ENCODE measurements at places on chromosomes 5 and 9.

GRCh38 chr9:10168241-10168640 is 444.6 kb downstream of the PTPRD start:
- peak; percentile 39 for DNase-seq

DNA sequence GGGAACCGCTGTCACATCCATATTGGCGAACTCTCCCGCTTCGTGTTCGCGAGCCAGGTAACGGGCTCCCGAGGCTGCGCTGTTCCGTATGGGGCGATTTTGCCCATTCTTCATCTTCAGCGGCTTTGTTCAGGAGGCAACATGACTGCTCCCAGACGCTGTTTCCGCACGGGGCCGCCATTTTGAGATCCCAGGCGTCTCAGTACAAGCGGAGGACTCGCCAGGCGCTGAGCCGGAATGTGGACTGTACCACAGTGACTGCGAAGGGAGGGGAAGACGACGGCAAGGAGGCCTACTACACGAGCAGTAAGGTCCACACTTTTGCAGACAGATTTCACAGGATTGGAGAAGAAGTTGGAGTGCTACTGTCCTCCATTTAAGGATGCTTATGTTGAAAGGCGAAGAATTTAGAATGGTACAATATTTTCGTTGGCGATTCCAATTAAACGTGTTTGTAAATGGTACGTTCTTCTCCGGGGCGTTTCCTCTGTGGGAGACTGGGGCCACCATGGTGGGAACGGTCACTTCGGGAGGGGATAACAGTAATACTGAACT is 41.6 kb upstream of the ZNF300 start:
- no peak for DNase-seq

DNA sequence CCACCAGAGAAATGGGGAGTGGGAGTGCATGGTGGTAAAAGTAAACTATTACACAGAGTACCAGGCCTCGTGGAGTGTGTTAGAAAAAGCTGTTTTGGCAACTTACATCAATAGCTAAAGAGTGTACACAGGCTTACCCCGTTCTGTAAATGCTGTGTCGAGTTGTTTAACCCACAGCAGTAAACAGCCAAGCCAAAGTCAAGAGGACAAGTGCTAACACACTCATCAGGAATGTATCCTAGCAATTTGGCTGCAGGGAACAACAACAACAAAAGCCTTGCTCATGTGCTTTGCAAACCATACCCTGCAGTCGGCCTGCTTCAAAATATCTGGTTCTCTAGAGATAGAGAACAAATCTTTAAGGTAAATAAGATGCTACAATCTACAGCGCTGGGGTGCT is 15.9 kb downstream of the DAP start:
- DNase-seq, result peak; percentile 40

DNA sequence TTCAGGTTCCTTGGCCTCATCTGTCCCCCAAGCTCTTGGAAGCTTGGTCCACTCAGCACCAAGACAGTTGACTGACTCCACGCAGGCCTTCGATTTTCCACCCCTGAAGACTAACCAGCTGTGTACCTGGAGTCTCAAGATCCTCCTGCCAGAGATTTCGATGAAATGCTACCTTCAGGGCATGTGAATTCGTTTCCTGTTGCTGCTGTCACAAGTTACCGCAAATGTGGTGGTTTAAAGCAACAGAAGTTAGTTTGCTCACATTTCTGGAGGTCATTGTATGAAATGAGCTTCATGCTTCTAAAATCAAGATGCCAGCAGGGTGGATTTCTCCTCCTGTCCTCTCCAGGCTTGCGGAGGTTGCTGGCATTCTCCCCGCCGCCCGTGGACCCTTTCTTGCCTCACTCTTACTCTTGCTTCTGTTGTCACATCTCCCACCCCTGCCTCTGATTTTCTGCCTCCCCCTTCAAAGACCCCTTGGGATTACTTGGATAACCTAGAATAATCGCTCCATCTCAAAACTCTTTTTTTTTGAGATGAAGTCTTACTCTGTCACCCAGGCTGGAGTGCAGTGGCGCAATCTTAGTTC is 27.6 kb upstream of the RETREG1 start:
- no peak for DNase-seq

- no peak for DNase-seq
These were observed 118.6 kb downstream of the VAV2 start for GRCh38 chr9:133873461-133873891.

- no peak for DNase-seq
These were observed 31.2 kb downstream of the CDK7 start for GRCh38 chr5:69265931-69266330.

GRCh38 chr5:157611571-157612476 is 36.2 kb upstream of the ADAM19 start:
- no peak for DNase-seq

- no peak for DNase-seq
These were observed 605.4 kb downstream of the PTPRD start for GRCh38 chr9:10007356-10007755.
